ENCODE measurements at places on chromosomes 2 and 18.

- DNase-seq = no peak
Measured at GRCh38 chr18:33356735-33357134, 83.8 kb downstream of the CCDC178 start.

DNA sequence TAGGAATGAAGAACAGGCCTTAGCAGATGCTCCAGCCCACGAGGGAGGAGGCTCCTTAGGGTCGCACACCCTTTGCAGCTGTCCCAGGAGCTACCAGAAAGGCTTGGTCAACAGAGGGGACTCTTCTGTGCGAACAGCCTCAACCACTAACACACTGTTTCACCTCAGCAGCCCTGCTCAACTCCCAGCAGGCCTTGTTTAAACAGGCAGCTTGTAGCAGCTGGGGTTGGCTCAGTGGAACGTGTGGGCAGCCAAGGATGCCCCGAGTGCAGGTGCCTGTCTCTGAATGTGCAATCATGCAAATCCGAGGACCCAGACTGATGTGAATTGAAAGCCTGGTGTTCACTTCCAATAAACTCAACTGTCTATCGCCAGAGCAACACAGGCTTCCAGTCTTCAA, 88.7 kb upstream of the CXCR4 start:
- no peak for DNase-seq

DNA sequence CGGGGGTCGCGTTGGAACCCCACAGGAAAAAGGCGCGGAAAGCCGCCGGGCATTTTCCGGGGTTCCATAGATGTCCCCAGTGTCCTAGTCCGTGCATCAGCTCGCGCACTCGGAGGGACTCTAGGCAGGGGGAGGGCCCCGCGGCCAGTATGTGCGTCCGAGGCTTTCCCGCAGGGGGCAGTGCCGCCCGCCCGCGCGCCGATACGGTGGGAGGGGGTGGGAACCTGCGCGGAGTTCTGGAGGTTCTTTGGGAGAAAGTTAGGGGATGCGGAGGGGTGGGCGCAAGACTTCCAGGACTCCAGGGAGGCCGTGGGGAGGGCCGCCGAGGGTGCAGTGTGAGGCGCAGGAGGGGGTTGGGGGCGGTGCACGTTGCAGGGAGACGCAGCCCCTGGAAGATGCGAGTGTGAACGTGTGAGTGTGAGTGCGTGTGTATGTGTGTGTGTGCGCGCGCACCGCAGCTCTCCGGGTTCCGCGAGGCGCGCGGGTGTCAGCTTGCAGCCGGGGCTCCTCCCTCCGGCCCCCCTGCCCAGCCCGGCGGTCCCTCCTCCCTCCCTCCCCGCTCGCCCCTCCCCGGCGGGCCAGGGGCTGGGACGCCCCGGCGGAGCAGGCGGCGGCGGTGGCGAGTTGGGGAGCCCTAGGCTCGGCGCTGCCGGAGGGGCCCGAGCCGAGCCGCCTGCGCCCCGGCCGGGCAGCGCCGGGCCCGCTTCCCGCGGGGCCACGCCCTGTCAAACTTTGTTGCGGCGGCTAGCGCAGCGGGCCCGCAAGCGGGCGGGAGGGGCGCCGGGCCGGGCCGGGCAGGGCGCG, at the start of gene TCF7L1:
Gene TCF7L1 (plus strand): TSS at position 559 of the 804 bp plus-strand sequence. CDS start 293 bp downstream, outside the sequence.
- peak; percentile 91 for DNase-seq

DNA sequence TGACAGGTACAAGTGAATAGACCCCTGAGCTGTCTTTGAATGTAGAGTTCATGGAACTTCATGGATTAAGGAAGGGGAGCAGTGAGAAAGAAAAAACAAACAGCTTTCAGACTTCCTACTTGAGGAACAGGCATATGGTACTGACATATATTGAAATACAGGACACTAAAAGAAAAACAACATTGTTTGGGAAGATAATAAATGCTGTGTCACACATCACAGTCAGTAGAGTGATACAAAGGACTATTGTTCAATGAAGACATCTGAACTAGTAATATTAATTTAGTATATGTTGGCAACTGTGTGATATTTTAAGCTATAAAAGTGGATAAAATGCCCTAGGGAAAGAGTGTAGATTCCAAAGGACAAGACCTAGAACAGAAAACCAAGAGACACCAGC, 3.3 kb downstream of the DSC2 start:
- no peak for DNase-seq

DNA sequence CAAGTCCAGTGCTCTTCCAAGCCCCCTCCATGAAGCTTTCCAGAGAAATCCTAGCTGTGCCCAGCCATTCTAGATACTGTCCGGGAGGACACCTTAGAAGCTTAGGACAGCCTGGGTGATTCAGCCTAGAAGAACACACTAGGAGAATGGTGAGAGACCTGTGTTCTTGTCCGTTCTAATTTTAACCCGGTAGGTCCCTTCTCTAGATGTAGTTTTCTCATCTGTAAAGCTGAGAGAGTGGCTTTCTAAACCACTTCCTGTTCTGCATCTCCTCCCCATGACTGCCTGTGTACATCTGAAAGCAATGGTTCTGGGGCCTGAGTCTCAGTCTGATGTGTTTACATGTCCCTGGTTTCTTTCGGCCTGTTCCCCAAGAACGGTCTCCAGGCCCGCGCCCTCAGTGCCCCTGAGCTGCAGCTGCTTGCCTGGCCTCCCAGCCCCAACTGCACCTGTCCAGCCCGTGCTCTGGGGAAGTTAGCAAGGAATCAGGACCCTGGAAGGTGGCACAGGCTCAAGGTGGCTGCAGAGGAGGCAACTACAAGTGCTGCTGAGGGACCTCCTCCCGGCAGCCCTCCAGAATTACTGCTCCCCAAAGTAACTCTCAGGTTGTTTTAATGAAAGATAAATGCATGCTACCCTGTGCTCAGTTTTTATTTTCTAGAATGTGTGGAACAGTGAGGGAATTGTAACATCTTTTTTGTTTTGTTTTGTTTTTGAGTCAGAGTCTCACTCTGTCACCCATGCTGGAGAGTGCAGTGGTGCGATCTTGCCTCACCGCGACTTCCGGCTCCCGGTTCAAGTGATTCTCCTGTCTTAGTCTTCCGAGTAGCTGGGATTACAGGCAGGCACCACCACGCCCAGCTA, 105.9 kb downstream of the LBH start:
- no peak for DNase-seq

DNA sequence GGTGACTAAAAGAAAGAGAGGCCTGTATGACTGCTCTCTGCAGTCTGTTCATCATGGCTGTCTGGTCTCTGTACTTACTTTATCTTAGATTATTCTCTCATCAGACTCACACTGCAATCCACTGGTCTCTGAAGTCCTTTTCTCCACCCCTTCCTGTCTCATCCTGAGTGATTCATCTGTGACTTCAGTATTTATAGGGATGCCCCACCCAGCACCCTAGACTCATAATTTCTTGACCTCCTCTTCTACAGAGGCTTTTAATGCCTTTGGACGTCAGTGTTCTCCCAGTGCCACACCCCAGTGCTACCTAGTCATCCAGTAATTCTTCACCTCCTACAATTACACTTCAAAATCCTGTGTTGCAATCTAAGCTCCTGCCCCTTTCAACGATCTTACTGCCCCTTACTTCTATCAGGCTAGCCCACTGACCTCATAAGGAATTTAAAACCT, 14.9 kb upstream of the ITPRID2 start:
- peak; percentile 30 for DNase-seq

- no peak for DNase-seq
Measured at GRCh38 chr2:30974092-30974491, 164.1 kb downstream of the GALNT14 start.

DNA sequence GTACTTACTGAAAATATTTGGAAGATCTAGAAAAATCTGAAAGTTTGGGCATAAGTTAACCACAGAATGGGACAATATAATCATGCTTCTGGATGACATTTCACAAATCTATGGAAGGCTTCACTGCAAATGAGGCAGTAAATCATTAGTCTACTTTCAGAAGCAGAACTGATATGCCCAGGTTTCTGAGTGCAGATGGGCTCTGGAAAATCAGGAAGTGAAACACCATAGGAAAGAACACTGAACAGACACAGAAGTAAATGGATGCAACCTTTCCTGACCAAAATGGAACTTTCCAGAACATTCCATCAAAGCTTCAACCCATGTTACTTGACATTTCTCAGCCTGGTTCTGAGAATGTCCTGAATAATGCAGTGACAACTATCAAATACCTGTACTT, 55.1 kb downstream of the KCNG3 start:
- DNase-seq = no peak

- DNase-seq = no peak
Measured at GRCh38 chr2:69171897-69172525, 159.0 kb downstream of the ANTXR1 start.

DNA sequence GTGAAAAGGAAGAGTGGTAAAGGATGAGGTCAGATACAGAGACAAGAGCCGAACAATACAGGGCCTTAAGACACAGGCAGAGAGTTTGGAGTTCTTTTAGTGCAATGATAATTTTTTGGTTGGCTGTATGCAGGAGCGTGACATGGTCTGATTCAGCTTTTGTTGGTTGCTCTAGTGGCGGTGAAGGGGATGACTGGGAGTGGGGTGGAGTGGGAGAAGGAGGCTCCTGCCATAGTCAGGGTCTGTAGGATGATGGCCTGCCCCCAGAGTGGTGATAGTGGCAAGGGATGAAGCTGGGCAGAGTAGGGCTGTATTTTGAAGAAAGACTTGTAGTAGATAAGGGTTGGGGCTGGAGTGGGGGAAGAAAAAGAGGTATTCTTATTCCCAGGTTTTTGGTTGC, 306.6 kb upstream of the VWC2L start:
- DNase-seq = no peak

DNA sequence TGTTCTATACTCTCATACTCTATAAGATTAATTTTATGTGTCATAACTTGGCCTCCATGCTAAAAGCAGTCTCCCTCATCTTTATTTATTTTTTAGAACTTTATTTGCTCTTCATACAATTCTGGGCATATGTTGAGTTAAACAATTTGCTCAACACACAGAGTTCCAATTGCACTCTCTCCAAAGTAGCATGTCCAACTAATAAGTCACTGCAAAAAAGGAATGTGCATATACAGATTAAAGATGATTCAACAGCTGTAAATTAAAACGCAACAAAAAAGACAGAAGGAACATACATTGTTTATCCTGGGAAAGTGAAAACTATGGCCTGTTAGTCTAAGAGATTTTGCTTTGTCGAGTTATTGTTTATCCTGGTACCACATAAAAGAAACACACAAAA, 277.7 kb upstream of the ACVR2A start:
- peak; percentile 53 for DNase-seq

- peak; percentile 60 for DNase-seq
Measured at GRCh38 chr2:226215902-226216503, 583.6 kb downstream of the IRS1 start.

- no peak for DNase-seq
Measured at GRCh38 chr2:82330155-82330554, 2025.6 kb upstream of the LRRTM1 start.

GRCh38 chr2:133726973-133727372, 158.7 kb upstream of the NCKAP5 start:
- DNase-seq = no peak

GRCh38 chr2:188853307-188853706, 120.9 kb upstream of the COL3A1 start:
- peak; percentile 95 for DNase-seq

DNA sequence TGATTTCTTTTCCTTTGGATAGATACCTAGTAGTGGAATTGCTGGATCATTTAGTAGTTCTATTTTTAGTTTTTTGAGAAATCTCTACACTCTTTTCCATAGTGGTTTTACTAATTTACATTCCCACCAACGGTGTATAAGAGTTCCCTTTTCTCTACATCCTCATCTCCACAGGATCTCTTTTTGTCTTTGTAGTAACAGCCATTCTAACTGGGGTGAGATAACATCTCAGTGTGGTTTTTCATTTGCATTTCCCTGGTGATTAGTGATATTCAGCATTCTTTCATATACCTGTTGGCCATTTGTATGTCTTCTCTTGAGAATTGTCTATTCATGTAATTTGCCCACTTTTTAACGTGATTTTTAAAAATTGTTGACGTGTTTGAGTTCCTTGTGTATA, 13.8 kb downstream of the RFTN2 start:
- DNase-seq = no peak

GRCh38 chr2:200658278-200658864, 72.6 kb downstream of the AOX1 start:
- peak; percentile 13 for DNase-seq

DNA sequence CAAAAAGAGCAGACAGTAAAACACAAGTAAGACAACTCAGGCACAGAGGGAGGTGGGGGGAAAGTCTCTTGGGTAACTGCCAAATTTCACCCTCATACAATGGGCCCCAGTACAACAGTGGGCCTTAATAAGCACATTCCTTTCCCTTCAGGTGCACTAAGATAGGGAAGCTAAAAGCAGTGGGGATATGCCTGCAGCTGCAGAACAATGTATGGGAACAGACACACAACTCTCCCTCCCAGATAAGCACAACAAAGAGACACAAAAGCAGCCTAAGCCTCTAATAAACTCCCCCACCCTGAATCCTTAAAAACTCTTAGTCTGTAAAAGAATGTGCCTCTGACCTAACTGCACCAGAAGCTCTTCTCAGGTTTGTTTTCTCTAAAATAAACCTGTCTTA, 24.5 kb downstream of the GALNT14 start:
- no peak for DNase-seq

- no peak for DNase-seq
Measured at GRCh38 chr2:117794668-117795067, 19.8 kb upstream of the DDX18 start.

- no peak for DNase-seq
Measured at GRCh38 chr2:238968616-238969384, 120.9 kb downstream of the TWIST2 start.

- DNase-seq = no peak
Measured at GRCh38 chr18:14781671-14782070, 33.7 kb downstream of the ANKRD30B start.

GRCh38 chr18:59861009-59861408, 38.8 kb upstream of the PMAIP1 start:
- DNase-seq = peak; percentile 42

DNA sequence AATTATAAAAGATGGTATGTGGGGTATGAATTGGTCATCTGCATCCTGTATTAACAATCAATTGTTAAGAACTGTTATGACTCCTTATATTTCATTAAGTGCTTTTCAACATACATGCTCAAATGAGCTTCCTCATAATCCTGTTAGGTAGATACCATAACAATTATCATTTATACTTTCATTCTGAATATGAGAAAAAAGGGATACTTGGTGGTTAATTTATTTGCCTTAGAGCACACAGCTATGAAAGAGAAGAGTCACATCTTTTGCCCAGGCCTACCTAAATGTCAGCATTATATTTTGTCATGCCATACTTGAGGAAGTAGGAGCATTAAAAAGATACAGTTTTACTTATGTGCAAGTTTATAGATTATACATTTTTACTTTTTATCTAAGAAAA, 169.6 kb downstream of the TCF4 start:
- DNase-seq = no peak

DNA sequence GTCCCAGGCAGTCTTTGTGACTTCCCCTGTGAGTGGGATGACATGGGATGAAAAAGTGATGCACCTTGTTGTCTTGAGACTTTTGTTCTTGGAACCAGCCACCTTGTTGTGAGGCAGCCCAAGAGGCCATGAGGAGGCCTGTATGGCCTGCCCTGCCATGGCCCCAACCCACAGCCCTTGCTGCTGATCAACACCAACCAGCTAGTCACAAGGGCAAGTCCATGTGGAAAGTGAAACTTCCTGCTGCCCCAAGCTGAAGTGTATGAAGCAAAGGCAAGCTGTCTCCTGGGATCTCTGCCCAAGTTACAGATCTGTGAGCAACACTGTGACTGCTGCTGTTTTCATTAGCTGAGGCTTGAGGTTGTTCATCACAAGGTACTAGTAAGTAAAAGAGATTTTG, 21.6 kb downstream of the TMEM18 start:
- no peak for DNase-seq

GRCh38 chr2:239005586-239005985, 157.7 kb downstream of the TWIST2 start:
- DNase-seq = no peak
